Lung (tissue), 17 donors: ENCODE measurements at places on chromosomes 16 and 17.

DNA sequence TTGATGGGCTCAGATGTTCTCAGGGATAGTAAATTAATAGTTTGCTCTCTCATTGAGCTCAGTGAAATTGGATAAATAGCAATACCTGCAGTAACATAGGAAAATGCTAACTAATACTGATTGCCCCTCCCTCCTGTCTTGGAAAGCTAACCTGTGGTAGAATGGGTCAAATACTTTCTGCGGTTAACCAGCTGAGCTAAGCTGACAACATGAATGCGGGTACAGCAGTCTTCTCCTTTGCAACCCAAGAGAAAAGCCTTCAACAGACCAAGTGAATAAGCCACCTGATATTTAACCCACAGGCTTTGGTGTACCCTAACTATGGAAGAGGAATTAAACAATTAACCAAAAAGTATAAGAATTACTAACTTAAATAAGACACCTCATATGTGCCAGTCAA is 408.3 kb upstream of the MAF start:
- no peak overlapping the region for H3K4me3 ChIP-seq
- no peak for DNase-seq
- no peaks in the 10 kb centered on the region for H3K36me3 ChIP-seq
- H3K4me1 ChIP-seq, result no peaks in the 10 kb centered on the region
- H3K27me3 ChIP-seq, result no peaks in the 10 kb centered on the region

DNA sequence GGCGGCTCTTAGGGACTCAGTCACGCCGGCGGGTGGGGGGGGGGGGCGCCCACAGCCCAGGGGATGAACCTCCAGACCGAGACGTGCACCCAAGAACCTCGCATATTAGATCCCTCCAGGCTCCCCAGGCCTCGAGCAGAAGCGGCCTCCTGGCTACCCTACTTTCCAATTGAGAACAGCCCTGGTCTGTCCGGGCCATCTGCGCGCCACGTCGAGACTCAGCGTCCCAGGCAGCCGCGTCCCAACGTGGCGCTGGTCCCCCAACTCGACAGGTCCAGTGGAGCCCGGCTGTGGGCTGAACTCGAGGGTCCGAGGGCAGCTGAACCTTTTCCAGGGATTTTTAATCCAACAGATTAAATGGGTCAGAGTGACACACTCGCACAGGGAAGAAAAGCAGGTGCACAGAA is 2.3 kb upstream of the IRX3 start:
- H3K27me3 ChIP-seq, result peaks cover 68% of the 10 kb centered on the region
- peaks cover 9% of the 10 kb centered on the region for H3K4me1 ChIP-seq
- no peaks in the 10 kb centered on the region for H3K36me3 ChIP-seq

- H3K36me3 ChIP-seq, result no peaks in the 10 kb centered on the region
- no peak for DNase-seq
- no peaks in the 10 kb centered on the region for H3K27me3 ChIP-seq
- no peaks in the 10 kb centered on the region for H3K4me1 ChIP-seq
Measured at GRCh38 chr16:21125191-21125590, 25.5 kb downstream of the DNAH3 start.

DNA sequence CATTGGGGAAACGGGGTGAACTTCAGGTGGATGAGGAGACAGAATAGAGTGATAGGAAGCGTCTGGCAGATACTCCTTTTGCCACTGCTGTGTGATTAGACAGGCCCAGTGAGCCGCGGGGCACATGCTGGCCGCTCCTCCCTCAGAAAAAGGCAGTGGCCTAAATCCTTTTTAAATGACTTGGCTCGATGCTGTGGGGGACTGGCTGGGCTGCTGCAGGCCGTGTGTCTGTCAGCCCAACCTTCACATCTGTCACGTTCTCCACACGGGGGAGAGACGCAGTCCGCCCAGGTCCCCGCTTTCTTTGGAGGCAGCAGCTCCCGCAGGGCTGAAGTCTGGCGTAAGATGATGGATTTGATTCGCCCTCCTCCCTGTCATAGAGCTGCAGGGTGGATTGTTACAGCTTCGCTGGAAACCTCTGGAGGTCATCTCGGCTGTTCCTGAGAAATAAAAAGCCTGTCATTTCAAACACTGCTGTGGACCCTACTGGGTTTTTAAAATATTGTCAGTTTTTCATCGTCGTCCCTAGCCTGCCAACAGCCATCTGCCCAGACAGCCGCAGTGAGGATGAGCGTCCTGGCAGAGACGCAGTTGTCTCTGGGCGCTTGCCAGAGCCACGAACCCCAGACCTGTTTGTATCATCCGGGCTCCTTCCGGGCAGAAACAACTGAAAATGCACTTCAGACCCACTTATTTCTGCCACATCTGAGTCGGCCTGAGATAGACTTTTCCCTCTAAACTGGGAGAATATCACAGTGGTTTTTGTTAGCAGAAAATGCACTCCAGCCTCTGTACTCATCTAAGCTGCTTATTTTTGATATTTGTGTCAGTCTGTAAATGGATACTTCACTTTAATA is 7.0 kb upstream of the TMEM235 start:
- no peak overlapping the region for H3K4me3 ChIP-seq
- H3K36me3 ChIP-seq, result peaks cover 4% of the 10 kb centered on the region
- peak overlapping the region; percentile 65 for H3K27ac ChIP-seq
- DNase-seq, result no peak
- peaks cover 3% of the 10 kb centered on the region for H3K4me1 ChIP-seq

DNA sequence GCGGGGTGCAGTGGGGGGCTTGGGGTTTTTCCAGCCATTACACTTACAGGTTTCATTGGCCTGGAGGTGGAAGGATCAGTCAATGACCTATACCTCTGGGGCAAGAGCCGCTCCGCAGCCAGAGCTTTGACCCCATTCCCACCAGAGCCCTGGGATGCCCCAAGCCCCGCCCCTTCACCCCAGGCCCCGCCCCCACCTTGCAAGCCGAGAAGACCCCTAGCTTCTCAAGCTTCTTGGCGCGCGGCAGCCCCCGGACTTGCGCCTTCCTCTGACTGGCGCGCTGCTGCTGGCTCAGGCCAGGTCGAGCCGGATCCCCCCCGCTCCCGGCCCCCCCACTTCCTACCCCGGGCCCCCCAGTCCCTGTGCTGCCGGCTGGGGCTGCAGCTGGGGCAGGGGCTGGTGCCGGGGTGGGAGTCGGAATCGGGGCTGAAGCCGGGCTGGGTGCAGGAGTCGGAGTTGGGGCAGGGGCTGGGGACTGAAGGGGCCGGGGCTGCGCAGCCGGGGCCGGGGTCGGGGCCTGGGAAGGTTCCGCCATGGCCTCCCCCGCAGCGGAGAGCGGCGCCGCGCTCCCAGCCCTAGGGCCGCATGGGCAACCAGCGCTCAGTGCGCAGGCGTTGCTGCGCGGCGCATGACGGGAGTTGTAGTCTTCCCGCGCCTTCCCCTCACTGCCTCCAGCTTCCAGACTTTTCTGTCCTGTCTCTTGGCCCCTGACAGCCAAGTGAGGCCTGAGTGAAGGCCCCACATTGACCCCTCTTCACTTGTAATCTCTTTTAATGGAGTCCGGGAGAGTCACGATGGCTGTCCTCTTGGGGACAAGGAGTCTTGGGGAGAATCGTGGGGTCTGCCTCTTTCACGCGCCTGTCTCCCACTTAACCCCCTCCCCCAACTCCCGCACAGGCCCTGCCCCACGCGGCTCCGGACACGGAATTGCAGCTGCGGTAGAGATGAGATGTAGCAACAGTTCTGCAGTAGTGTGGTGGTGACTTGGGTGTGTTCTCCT is at the start of gene KAT2A:
TSS of gene KAT2A (minus strand) at position 598 of the 1,000 bp plus-strand sequence. CDS start at position 535, 63 bp downstream.
- peak within 1 kb of the TSS; percentile 27 for H3K4me3 ChIP-seq
- H3K27ac ChIP-seq, result no peak within 1 kb of the TSS

DNA sequence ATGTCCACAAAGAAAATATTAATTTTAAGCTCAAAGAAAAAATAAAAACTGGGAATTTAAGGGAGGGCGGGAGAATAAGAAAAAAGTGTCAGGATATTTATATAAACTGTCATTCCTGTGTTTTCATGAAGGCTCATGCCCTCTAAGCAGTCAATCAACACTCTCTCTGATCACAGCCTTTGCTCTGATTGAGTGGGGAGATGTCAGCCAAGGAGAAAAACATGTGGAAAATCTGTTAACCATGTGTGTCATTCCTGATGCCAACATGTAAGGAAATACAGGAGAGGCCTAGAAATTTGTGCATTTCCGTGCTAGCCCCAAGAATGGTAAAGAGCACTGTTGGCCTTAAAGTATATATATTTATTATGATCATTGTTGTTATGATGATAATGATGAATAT is 137.9 kb upstream of the IRX5 start:
- no peaks in the 10 kb centered on the region for H3K4me1 ChIP-seq
- H3K36me3 ChIP-seq, result no peaks in the 10 kb centered on the region
- H3K4me3 ChIP-seq, result no peak overlapping the region

GRCh38 chr16:78720416-78720815 is 621.0 kb downstream of the WWOX start:
- H3K4me1 ChIP-seq, result peaks cover 29% of the 10 kb centered on the region
- no peaks in the 10 kb centered on the region for H3K27me3 ChIP-seq
- no peak overlapping the region for H3K27ac ChIP-seq
- H3K36me3 ChIP-seq, result no peaks in the 10 kb centered on the region

GRCh38 chr16:68040506-68041288 is 17.6 kb downstream of the DUS2 start:
- H3K36me3 ChIP-seq, result no peaks in the 10 kb centered on the region
- H3K27ac ChIP-seq, result no peak overlapping the region
- DNase-seq, result peak; percentile 68
- H3K27me3 ChIP-seq, result no peaks in the 10 kb centered on the region
- H3K4me1 ChIP-seq, result no peaks in the 10 kb centered on the region
- H3K4me3 ChIP-seq, result no peak overlapping the region

DNA sequence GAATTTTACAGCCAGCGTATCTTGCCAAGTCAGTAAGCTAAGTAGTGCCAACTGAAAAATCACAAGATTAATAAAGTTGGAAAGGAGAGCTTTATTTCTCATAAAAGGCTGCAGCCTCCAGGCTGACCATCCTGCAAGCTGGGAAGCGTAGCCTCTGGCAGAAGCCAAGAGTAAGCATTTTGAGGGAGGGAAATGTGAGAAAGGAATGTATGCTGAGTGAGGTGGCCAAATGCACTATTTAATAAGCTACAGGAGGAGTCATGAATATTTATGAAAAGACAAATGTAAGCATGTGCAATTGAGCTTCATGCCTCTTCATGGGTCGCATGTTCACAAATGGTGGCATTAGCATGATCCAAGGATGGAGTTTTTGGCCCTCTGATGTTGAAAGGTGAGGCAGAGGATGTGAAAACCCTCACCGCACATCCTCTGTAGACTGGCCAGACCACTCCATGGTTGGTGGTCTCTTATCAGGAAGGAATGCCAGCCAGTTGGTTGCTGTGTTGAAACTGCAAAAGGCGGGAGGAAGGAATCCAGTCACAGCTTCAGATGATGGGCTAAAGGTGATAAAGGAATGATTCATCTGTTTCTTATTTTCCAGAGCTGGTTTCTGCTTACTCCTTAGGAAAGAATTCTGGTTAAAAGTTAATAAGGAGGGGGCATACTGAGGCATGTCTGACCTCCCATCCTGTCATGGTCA is 9.2 kb downstream of the KRT33B start:
- no peaks in the 10 kb centered on the region for H3K4me1 ChIP-seq
- no peak overlapping the region for H3K4me3 ChIP-seq
- H3K36me3 ChIP-seq, result no peaks in the 10 kb centered on the region
- DNase-seq, result no peak
- peaks cover 6% of the 10 kb centered on the region for H3K27me3 ChIP-seq
- H3K27ac ChIP-seq, result no peak overlapping the region

DNA sequence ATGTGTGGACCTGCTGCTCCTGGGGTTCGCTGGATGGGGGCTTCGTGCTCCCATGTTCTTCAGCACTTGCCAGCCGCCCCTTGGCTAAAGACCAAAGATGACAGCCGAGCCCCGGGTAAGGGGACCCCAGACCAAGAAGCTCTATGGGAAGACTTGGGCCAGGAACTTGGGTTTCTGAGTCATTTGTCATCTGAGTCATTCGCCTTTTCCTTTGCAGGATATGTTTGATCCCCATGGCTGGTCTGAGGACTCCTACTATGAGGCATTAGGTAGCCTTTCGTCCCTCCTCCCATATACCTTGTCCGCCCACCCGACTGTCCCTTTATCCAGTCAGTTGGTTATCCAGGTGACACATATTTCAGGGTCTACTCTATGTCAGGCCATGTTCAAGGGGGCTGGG is 17.7 kb upstream of the ITGB4 start:
- H3K27me3 ChIP-seq, result no peaks in the 10 kb centered on the region
- no peak overlapping the region for H3K4me3 ChIP-seq
- peaks cover 74% of the 10 kb centered on the region for H3K36me3 ChIP-seq

- DNase-seq, result no peak
- no peaks in the 10 kb centered on the region for H3K27me3 ChIP-seq
- H3K36me3 ChIP-seq, result peaks cover 4% of the 10 kb centered on the region
- no peaks in the 10 kb centered on the region for H3K4me1 ChIP-seq
- H3K27ac ChIP-seq, result no peak overlapping the region
Measured at GRCh38 chr17:44348988-44349364, 3.9 kb downstream of the GRN start.
